ENCODE measurements at places on chromosomes 3 and 15. TPM values are rescaled to one million over a fixed set of nuclear protein-coding genes. Genes with fewer than 3 reads are reported as not detected.

- H3K36me3 ChIP-seq: peaks cover 6% of the 10 kb centered on the region
- H3K4me3 ChIP-seq: no peak overlapping the region
- H3K4me1 ChIP-seq: no peaks in the 10 kb centered on the region
- DNase-seq: no peak
Measured at GRCh38 chr3:105538483-105538882, 171.8 kb downstream of the ALCAM start.

DNA sequence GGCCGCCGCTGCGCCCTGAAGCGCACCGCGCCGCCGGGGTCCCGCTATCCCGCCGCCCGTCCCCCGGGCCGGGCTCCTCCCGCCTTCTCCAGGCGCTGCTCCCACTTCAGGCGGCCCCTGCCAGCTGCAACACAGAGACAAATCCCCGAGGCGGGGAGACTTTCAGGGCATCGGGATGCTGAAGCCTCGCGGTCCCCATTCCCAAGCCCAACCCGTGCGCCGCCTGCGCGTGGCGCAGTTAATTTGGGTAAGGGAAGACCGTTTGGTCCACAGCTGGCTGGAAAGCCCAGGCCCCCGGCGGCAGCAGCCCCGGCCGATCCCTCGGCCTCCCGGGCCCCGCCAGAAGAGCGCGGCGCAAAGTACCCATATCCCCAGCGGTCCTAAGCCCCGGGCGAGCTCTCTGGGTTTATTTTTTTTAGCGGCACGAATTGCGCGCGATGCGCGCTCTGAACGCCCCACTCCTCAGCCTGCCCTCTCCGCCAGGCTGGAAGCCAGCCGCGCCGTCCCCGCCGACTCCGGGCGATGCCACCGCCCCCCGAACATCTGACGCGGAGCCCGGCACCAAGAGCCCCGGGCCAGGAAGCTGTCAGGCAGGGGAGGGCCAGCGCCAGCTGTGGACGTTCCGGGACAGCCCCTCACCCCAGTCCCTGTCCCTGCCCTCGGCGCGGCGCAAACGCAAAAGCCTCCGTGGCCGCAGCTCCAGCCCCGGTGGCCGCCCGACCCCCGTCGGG, 517 bp downstream of the FBN1 start:
- H3K36me3 ChIP-seq: no peaks in the 10 kb centered on the region
- peaks cover 3% of the 10 kb centered on the region for H3K4me1 ChIP-seq
- peak; percentile 84 for DNase-seq

DNA sequence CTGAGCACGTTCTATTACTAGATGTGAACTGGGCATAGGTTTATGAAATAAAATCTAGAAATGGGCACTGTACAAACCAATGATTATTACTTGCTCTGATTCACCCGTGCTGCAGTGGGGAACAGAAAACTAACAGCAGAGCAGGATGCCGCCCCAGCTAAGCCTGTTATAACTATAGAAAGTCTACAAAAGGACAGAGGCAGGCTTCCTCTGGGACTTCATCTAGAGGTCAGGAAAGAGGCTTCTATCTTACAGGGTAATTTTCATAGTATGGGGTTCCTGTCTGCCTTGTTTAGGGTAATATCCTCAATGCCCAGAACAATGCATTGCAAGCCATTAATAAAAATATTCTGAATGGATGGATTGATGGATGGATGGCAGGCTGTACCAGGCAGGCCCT, 177.0 kb upstream of the TBL1XR1 start:
- H3K4me1 ChIP-seq: no peaks in the 10 kb centered on the region
- no peak for DNase-seq
- H3K27ac ChIP-seq: no peak overlapping the region
- no peaks in the 10 kb centered on the region for H3K27me3 ChIP-seq
- no peaks in the 10 kb centered on the region for H3K36me3 ChIP-seq

DNA sequence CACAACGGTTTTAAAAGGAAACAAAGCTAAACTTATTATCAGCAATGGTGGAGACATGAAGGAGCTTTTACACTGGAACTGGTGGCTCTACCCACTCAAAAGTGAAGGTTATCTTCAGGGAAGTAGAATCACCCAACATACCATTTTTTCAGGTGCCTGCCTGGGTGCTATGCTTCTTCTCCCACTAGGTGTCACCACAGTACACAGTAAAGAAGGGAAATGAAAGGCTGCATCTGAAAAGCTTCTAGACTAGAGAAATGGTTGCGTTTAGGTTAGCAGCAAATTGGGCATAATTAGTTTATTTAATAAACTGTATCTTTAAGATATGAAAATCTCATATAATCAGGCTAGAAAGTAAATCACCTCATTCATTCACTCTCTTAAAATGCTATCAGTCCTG, 47.0 kb upstream of the SELENOK start:
- H3K27me3 ChIP-seq: no peaks in the 10 kb centered on the region
- H3K27ac ChIP-seq: no peak overlapping the region
- no peaks in the 10 kb centered on the region for H3K36me3 ChIP-seq
- peak; percentile 58 for DNase-seq
- no peak overlapping the region for H3K4me3 ChIP-seq

GRCh38 chr3:148938936-148939335, 52.4 kb upstream of the GYG1 start:
- no peaks in the 10 kb centered on the region for H3K4me1 ChIP-seq
- H3K27me3 ChIP-seq: no peaks in the 10 kb centered on the region
- no peak for DNase-seq
- no peak overlapping the region for H3K4me3 ChIP-seq
- no peaks in the 10 kb centered on the region for H3K36me3 ChIP-seq

- H3K27ac ChIP-seq: no peak overlapping the region
- DNase-seq: no peak
- H3K36me3 ChIP-seq: no peaks in the 10 kb centered on the region
- no peaks in the 10 kb centered on the region for H3K4me1 ChIP-seq
- H3K27me3 ChIP-seq: no peaks in the 10 kb centered on the region
Measured at GRCh38 chr3:78013653-78014052, 973.8 kb downstream of the ROBO2 start.

Gene RTF1
- total RNA-seq: 29.7 TPM
